Muscle of leg (tissue), 16 donors: ENCODE measurements at places on chromosomes 1 and 21. TPM values are rescaled to one million over a fixed set of nuclear protein-coding genes. Genes with fewer than 3 reads are reported as not detected.
A peak's percentile ranks its signal among the peaks of the same experiment; 100 is the strongest.

The SLC44A5 gene
- polyA plus RNA-seq = 0.19 TPM

The ZFP69 gene
- 4.3 TPM for polyA plus RNA-seq

DNA sequence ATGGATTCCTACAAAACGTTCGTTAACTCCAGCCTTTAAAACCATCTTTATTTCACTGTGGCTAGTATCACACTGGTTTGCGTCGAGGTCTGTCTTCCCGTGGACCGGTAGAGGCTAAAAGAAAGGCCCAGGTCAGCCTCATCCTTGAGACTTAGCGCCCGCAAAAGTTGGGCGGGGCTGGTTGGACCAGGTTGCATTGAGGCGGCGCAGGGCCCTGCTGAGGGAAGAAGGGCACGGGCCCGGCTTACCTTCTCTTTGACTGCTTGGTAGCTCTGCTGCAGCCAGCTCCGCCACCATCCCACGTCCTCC lies 455 bp downstream of the BSDC1 start:
- H3K27ac ChIP-seq = peak overlapping the region; percentile 96
- peaks cover 15% of the 10 kb centered on the region for H3K4me1 ChIP-seq
- H3K36me3 ChIP-seq = peaks cover 42% of the 10 kb centered on the region
- H3K4me3 ChIP-seq = peak overlapping the region; percentile 82
- no peaks in the 10 kb centered on the region for H3K27me3 ChIP-seq
- peak; percentile 54 for DNase-seq

DNA sequence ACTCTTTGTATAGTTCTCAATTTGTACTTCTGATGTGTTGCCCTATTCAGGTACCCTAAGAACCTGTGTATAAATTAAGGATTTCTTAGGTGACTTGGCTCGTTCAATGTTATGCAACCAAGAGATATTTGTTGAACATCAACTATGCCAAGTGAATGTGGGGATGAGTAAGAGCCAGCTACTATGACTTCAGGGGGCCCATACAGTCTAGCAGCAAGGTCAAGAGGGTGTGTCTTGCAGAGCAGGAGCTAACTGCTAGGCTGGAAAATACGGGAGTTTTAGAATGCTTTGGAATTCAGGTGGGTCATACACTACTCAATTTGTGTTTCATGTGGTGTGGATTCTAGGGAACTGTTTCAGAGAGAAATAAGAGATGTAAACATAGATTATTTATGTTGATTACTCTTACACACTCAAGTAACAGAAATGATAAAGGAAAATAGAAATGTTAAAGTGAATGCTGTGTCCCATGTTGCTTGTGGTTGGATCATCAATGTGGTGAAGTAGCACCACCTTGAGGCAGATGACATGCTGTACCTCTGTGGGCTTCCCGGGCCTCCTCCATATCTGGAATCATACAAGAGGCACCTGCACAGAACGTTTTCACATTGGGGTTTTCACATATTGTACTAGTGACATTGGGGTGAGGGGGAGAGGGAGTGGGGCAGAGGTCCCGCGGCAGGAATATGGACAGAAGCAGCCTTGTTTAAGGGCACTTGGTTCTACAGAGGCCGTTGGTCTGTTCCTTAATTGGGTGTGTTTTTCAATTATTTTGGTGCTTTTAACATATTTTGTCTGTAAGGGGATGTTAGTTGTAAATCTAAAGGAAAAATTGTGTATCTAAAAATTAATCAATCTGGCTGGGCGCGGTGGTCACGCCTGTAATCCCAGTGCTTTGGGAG lies 12.4 kb downstream of the ARPC5 start:
- peaks cover 2% of the 10 kb centered on the region for H3K4me1 ChIP-seq
- no peaks in the 10 kb centered on the region for H3K27me3 ChIP-seq

DNA sequence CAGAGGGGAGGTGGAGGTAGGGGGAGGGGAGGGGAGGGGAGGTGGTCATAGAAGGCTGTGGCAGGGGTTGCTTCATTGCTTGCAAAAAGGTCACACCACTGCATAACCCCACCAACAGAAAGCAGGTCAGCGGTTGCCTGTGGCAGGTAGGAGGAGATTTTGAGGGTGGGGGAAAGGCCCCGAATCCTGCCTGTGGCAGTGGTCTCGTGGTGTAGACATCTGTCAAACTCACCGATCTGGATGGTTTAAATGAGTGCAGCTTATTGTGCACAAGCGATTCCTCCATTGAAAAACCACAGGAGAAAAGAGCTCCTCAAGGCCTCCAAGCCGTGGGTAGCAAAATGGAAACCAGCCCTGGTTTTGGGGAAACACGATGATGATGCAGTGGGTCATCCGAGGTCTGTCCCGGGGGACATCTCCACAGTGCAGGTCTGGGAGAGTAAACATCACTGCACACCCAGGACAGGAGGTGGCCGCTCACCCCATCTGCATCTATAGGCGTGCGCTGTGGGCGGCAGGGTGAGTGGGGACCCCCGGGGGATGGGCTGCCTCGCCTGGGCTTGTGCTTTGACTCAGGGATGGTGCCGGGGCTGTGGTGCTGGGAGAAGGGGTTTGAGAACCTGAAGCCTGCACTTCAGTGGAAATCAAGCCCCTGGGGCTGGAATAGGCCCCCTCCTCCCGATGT lies 112.3 kb downstream of the CRYAA start:
- H3K4me3 ChIP-seq = no peak overlapping the region
- peaks cover 24% of the 10 kb centered on the region for H3K27me3 ChIP-seq
- H3K4me1 ChIP-seq = peaks cover 9% of the 10 kb centered on the region
- H3K36me3 ChIP-seq = no peaks in the 10 kb centered on the region
- no peak overlapping the region for H3K27ac ChIP-seq
